Suppressor macrophage treated with lipopolysaccharide for 4 hours (primary cell): ENCODE measurements at places on chromosomes 11 and 22.

GRCh38 chr11:125287491-125288210, 123.1 kb downstream of the PKNOX2 start:
- DNase-seq: no peak

DNA sequence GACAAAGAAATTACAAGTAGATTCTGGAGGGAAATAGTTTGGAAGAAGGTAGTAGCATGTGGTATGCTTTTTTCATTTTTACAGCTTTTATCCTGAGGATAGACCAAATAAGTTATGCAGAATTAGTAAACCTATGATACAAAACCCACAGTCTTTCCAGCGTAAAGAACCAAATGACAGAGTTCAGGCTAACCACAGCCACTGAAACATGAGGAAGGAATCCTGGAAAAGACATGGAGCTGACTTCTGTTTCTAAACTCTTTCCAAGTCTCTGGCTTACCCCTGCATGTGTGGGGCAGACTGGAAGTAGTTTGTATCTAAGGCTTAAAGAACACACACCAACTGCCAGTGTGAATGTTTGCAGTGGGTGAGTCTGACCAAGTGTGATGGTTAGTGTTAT, 258.4 kb upstream of the TENM4 start:
- no peak for DNase-seq

DNA sequence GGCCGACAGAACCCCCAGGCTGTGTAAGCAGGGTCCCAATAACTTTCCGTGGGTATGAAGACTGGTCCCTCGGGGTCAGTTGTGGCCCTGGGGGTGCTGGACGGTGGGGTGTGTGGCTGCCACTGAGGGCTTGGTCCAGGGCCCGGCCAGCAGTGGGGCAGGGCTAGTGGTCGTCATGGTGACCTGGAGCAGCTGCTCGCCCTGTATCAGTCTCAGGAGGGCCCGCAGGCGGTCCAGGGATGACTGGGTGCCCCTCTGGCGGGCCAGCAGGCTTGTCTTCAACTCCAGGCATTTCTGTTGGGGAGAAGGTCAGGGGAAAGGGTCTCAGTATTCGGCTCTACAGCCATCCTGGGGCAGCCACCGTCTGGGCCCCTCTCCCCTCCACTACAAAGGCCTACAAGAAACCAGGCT, 126.8 kb downstream of the PHF21B start:
- no peak for DNase-seq

- no peak for DNase-seq
Observed at GRCh38 chr11:125072961-125073590, 10.0 kb downstream of the SLC37A2 start.

DNA sequence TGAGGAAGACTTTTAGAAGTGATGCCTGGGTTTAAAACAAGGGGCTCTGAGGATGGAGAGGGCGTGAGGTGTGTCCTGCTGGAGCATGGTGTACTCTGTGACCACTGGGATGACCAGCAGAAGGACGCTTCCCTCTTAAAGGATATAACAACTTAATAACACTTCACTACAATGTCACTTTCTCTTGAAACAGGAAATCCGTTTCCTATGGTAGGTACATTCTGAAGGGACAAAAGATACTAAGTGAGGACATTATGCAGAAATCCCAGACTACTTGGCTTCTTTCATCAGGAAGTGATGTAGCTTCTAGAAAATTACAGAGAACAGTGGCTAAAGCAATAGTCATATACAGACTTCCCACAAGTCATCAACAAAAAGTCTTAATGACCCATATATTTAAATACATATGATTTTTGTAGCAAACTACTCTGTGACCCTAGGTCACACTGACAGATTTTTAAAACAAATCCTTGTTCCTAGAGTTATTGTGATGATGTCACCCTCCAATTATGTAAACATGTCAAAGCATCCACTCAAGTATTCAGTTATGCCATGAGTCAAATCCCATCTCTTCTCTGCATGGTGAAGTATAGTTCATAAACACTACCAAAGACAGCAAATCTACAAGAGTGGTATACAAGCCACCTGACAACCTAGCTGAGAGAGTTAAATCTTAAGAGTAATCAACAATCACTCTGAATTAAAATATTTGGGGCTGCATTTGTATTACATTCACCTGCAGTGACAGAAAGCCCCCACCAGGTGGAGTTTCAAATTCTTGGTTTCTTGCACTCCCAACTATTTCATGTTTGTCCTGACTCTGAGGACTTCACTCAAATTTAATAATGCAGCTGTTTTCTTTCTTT, 32.8 kb downstream of the PITPNB start:
- DNase-seq: peak; percentile 55

GRCh38 chr11:74541466-74541865, 47.9 kb upstream of the LIPT2 start:
- DNase-seq: no peak

- no peak for DNase-seq
Observed at GRCh38 chr11:5240056-5240455, 5.8 kb upstream of the HBD start.

- no peak for DNase-seq
Observed at GRCh38 chr11:31912808-31913207, 101.7 kb upstream of the PAX6 start.

- DNase-seq: no peak
Observed at GRCh38 chr11:99371257-99371656, 350.5 kb downstream of the CNTN5 start.

- no peak for DNase-seq
Observed at GRCh38 chr22:28774378-28774777, 1.9 kb downstream of the CCDC117 start.

DNA sequence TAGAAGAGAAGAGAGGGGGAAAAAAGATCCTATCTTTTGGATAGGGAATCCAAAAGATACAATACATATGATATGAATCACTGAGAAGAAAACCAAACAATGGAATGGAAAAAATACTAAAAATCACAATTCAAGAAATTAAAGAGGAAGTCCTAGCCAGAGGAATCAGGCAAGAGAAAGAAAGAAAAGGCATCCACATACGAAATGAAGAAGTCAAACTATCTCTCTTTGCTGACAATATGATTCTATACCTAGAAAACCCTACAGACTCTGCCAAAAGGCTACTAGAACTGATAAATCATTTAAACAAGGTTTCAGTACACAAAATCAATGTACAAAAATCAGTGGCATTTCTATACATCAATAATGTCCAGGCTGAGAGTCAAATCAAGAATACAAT, 91.4 kb downstream of the EFCAB6 start:
- DNase-seq: peak; percentile 60

DNA sequence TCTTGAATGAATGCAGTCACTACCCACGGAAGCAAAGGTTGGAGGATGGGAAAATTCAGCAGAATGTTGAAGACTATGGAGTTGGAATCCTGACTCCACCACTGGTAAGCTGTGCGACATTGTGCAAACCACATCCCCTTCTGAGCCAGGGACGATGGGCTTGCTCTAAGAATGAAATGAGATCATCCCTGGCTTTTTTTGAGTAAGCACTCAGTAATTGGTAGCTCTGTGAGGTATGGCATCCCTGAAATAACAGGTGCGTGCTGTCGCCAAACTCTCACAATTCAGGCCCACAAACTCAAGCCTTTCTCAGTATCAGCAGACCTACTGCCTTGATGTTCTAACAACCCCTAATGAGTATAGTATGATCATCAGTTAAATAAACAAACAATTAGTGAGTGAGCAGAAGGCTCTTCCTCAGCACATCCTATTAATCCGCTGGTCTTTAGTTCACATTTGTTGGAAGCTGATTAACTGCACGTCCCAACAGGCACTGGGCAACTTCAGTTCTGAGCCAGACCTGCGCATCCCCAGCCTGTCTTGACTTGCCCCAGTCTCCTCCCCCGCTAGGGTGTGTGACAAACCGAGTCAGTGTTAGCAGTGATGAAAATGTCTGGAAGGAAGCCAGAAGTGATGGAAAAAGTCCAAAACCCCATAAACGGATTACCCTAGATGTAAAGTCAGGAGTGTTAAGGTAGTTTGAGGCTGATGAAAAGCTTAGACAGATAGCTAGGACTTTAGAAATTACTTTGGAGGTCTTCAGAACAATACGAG, 235.5 kb downstream of the GRIK4 start:
- DNase-seq: no peak

- no peak for DNase-seq
Observed at GRCh38 chr11:44557464-44557863, 8.0 kb upstream of the CD82 start.

DNA sequence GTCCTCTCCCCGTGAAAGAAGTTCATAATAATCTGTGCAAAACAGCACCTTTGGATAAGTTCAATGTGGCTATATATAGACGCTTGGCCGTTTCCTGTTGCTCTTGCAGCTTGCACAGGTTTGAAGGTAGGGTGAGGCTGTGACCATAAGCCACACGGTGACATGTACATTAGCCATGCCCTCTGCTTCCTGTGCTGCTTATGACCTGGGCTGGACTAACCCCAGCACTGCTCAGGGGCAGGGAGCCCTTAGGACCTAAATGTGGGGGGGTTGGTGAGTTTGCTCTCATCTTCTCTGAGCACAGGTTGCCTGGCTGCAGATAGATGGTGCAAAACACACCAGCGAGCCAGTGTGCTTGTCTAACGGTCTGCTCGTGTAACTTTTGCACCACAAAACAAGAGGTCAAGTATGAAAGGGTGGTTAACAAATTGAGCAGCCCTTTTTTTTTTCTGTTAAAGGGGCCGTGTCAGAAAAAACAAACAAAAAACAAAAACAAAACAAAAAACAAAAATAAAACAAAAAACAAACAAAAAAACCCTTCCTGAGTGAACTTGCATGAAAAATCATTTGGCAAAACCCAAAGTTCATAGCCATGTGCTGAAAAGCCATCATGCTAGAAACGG, 37.3 kb downstream of the FLI1 start:
- no peak for DNase-seq

DNA sequence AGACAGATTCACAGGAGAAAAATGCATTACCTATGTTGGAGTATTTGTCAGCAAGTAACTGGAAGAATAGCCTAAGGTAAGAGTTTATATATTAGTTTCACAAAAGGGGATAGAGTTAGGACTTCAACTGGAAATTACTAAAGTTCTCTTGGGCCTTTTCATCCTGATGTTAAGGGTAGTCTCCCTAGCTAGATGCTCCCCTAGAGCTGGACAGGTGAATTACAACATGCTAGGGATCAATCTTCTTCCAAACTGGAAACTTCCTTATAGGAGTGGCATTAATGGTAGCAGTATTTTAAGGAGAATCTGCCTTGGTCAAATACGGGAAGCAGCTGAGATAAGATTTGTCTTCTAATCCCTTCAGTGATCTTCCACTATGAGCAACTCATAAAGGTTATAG, 632.8 kb upstream of the RAG2 start:
- DNase-seq: no peak

GRCh38 chr11:57729479-57729878, 11.8 kb upstream of the SELENOH start:
- no peak for DNase-seq

DNA sequence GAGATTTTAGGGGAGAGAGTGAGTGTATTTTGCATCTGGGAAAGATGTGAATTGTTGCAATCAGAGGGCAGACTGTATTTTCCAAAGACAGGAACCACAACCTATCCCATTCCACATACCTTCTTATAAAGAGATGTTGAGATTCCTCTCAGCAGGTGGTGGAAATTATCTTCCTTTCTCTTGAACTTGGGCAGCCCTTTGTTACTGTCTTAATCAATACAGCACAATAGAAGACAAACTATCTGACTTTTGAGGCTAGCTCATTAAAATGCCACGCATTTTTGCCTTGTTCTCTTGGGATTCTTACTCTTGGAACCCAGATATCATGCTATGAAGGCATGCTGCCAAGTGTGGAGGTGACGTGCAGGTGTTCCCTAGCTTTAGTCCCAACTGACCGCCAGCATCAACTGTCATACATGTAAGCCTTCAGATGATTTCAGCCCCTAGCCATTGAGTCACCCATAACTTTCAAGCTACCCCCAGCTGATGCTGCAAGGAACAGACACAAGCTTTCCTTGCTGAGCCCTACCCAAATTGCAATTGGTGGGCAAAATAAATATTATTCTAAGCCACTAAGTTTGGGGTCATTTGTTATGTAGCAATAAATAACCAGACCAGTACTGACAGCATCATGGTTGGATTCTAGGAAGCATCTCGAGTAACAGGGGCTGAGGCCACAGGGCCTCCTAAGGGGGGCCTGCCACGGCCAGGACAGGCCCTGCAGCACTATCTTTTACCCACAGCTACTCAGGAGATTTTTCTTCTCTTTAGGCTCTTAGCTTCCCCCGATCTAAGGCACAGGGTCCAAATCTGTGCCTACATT, 63.0 kb downstream of the RPL27A start:
- DNase-seq: no peak

GRCh38 chr11:64998141-64998540, 1.4 kb upstream of the BATF2 start:
- no peak for DNase-seq

- DNase-seq: no peak
Observed at GRCh38 chr11:17906436-17906835, 106.4 kb downstream of the SERGEF start.

GRCh38 chr22:48153726-48154125, 1391.3 kb downstream of the TBC1D22A start:
- DNase-seq: no peak

DNA sequence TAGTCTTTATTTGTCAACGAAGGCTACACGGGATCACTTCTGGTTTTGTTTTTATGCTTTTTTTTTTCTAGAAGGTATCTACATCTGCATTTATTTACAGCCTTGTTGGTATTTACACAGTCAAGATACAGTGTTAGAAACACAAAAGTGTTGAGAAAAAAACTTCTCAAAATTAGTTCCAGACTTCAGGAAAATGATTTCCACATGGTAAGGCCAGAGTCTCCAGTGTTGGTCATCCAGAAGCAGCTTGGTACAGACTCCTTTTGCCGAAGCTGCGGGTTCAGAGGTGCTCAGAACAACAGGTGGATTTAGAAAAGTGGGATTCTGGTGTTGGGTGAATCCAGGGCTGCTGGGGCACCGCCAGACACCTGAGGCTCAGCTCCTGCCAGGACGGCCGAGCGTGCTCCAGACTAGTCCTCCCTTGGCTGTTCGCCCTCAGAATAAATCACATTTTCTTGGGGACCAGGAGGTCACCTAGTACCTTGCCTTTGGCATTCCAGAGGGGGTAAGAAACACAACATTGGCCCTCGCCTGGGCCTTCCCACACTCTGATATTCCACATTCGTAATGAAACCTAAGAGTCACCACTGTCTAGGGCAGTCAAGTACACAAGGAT, 78.7 kb upstream of the NARS2 start:
- DNase-seq: no peak

DNA sequence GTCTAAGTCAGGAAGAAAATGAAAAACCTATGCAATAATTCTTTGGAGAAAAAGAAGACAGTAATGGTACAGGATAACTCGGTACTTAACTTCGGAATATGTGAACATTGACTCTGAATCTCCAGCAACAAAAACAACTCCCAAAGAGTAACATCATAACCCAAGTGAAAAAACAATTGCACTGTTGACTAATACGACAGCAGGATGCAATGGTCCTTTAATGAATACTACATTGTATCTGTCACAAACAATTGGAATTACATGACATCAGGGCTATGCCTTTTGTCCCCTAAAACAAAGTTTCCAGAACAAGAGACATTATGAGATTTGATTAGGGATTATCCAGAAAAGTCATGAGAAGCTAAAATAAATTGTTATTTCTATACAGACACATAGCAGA, 1065.9 kb downstream of the LRRC4C start:
- no peak for DNase-seq

- no peak for DNase-seq
Observed at GRCh38 chr11:129248618-129249017, 56.5 kb upstream of the ARHGAP32 start.

GRCh38 chr11:20672575-20672974, 3.2 kb downstream of the NELL1 start:
- DNase-seq: no peak
